ENCODE measurements at places on chromosomes 7 and 10.

GRCh38 chr7:92336662-92337340 is 91.0 kb downstream of the ANKIB1 start:
- no peak for DNase-seq

DNA sequence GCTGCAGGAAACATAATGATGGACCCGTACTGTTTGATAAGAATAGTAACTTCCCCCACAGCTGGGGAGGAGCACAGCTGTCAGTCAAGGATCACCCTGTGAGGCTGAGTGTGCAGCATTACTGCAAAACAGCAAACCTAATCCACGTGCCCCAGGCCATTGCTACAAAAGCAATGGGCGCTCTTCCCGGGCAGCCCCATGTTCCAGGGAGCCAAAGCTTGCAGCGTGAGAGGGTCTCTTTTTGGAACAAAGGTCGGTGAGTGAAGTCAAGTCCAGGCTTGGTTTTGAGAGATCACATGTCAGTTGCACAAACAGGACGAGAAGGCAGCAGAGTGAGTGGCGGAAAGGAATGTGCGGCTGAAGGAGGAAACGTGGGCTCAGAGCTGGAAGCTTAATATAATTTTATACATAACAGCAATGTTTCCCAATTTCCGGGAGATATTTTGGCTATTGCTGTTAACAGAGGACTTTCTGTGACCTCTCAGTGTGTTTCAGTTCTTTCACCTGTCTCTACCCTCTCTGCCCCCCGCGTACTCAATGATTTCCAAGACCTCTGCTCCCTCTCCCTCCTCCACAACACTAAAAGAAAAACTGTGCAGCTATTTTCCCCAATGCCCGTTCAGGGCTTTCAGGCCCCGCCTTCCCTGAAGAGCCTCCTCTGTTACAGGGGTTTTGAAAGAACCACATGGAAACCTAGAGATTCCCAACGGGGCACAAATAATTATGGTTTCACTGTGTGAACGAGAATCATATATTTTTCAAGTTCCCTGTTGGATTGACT is 128.9 kb downstream of the MTPAP start:
- no peak for DNase-seq

GRCh38 chr10:99579971-99580370 is 40.3 kb downstream of the SLC25A28 start:
- no peak for DNase-seq

DNA sequence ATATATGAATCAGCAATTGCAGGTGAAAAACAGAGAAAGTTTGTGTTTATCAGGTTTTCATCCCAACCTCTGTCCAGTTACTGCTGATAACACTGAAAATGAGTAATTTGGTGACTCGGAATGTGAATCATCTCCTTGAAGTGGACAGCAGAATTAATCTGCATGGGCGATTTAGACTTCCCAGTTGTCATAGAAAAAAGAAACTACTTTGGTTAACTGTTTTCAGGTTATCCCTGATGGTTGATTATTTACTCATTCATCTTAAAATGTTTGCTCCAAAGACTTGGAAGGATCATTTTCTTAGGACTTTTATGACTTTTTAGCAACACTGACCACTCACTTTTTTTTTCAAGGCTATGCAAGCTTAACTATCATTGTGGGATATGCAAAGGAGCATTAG is 504.1 kb upstream of the ANKRD30A start:
- DNase-seq: no peak

- DNase-seq: no peak
Measured at GRCh38 chr7:112537822-112538387, 57.1 kb downstream of the LSMEM1 start.

GRCh38 chr7:157890921-157891401 is 554.2 kb downstream of the DNAJB6 start:
- DNase-seq: no peak

- no peak for DNase-seq
Measured at GRCh38 chr7:69254643-69255042, 343.6 kb upstream of the AUTS2 start.

GRCh38 chr7:88842201-88842600 is 46.7 kb upstream of the TEX47 start:
- no peak for DNase-seq

GRCh38 chr10:123848564-123849457 is 42.8 kb downstream of the CPXM2 start:
- DNase-seq: no peak

GRCh38 chr7:50834031-50834535 is 51.4 kb upstream of the GRB10 start:
- no peak for DNase-seq

- no peak for DNase-seq
Measured at GRCh38 chr10:72328045-72328828, 26.5 kb downstream of the DNAJB12 start.

GRCh38 chr10:33155720-33156638 is 178.5 kb downstream of the NRP1 start:
- DNase-seq: no peak

- no peak for DNase-seq
Measured at GRCh38 chr7:143250822-143251221, 12.4 kb upstream of the GSTK1 start.

- DNase-seq: no peak
Measured at GRCh38 chr7:148987751-148988512, 40.4 kb downstream of the PDIA4 start.

- no peak for DNase-seq
Measured at GRCh38 chr10:71355886-71356285, 36.8 kb downstream of the SLC29A3 start.

- no peak for DNase-seq
Measured at GRCh38 chr10:3237530-3237929, 64.9 kb upstream of the PITRM1 start.

- DNase-seq: no peak
Measured at GRCh38 chr7:29096446-29096730, 49.9 kb downstream of the CPVL start.

GRCh38 chr7:93883917-93884345 is 6.6 kb downstream of the TFPI2 start:
- DNase-seq: no peak

GRCh38 chr10:58976254-58976653 is 200.2 kb upstream of the PHYHIPL start:
- DNase-seq: no peak

All from NCI-H1048 (cell line).